Osteocyte (in vitro differentiated cells): ENCODE measurements at places on chromosomes 5 and 9. TPM values are rescaled to one million over a fixed set of nuclear protein-coding genes. Genes with fewer than 3 reads are reported as not detected.

The SPTAN1 gene
- 355 and 365 TPM in 2 replicates for total RNA-seq

The FAM200C gene
- 4.3 and 6.2 TPM in 2 replicates for total RNA-seq

The NMUR2 gene
- total RNA-seq, result not detected in 2 replicates

The C5orf63 gene
- total RNA-seq, result 0.08 and 0.24 TPM in 2 replicates

The BAAT gene
- total RNA-seq, result 0.13 TPM in 1 of 2 replicates, not detected in the other
